ENCODE measurements at places on chromosomes 1 and 21.

DNA sequence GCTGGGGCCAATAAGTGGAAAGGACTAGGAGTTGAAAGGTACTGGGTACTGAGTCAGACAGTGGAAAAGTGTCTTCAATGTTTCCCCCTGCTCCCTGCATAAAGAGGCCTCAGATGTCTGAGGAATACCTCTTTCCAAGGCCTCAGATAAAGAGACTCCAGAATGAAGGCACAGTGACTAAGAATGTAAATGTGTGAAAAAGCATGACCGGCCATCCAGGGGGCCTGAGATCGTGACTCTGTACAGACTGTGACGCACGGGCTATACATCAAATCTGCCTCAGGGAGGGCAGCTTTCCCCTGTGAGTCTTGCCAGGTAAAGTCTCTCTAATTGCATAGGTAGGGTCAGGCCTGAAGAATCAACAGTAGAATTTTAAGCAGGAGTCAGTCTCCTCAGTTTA lies 1690.5 kb downstream of the KCNT2 start:
- no peak for DNase-seq

DNA sequence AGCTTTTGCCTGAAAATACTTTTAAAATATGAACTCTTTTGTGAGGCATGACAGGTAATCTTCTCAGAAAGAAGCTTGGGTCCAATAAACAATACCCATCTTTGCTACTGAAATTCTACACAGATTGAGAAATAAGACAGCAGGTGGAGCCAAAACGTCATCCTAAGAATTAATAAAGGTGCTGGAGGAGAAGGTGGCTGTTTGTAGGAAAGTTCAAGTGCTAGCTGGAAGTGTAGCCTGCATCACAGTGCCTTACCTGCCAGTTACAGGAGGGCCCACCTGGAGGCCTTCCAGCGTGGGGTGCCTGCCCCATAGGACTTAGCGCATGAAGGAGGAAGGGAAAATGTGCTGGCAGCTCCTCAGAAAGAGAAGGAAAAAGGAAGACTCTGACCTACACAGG lies 93.7 kb downstream of the TTC3 start:
- no peak for DNase-seq

GRCh38 chr1:37755951-37756560 lies 8.9 kb downstream of the EPHA10 start:
- DNase-seq: no peak

GRCh38 chr1:156281281-156281680 lies 1.3 kb downstream of the SMG5 start:
- DNase-seq: peak; percentile 48

GRCh38 chr1:233647073-233647472 lies 33.2 kb downstream of the KCNK1 start:
- peak; percentile 70 for DNase-seq

DNA sequence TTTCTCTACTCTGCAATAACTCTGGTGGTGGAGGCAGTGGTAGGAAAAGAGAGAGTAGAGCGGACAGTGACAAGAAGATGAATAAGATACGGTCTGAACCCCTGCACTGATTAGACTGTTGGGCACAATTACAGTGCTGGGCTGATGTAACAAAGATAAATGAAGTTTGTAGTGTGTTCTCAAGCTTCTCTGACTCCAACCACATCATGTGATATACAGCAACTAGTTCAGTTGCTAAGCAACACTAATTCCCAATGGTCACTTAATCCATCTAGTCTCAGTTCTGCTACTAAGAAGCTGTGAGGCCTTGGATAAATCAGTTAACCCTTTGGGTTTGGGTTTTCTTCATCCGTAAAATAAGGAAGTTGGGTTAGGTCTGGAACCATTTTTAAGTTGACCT lies 17.3 kb downstream of the DDR2 start:
- DNase-seq: no peak

DNA sequence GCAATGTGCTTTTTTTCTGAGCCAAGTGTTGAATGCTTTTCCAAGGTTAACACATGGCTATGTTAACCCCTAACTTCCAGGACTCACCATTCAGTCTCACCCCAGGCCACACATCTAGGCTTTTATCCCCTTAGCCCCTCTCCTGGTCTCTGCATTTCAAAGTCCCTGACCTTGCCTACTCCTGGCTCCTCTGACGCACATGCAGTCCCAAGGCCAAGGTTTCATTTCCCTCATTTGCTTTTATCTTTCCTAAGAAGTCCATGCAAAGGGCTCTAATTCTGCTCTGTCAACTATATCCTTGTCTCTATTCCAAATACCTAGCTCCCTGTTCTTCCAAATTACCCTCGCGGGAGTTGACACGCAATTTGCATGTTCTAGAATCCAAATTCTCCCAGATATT lies 25.4 kb downstream of the SLC30A10 start:
- DNase-seq: no peak

DNA sequence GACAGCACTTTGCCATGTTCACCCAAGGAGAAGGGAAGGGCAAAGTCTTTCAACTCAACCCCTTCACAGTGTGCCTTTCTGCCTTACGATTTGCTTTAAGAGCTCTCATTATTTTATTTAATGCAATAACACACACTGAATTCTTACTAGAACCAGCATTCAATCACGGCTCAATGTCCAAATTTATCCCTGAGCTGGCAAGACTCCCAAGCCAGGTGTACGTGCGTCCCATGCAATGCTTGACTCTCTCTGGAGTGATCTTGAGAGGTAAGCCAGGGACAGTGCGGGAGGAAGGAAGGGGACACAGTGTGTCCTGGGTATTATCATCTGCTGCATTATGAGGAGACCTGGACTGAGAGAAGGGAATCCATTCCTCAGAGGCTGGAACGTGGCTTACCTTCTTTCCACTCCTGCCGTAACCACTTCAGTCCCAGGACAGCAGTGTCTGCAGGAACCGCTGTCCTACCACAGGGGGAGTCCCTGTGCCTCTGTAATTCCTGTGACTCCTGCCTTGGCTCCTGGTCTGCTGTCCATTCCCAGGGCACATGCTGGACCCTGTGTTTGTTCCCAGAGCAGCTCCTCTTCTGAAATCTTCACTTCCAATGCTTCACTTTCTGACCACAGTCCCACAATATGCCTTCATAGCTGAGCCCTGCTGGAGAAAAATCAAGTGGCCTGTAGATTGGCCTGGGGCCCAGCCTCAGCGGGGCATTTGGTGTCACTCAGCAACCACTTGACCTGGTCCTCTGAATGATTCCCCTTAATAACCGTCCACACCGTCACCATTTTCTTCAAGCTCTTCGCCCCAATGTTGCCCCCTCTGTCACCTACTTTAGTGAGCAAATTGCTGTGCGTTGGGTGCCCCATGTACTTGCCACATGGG lies 28.6 kb upstream of the STUM start:
- no peak for DNase-seq

DNA sequence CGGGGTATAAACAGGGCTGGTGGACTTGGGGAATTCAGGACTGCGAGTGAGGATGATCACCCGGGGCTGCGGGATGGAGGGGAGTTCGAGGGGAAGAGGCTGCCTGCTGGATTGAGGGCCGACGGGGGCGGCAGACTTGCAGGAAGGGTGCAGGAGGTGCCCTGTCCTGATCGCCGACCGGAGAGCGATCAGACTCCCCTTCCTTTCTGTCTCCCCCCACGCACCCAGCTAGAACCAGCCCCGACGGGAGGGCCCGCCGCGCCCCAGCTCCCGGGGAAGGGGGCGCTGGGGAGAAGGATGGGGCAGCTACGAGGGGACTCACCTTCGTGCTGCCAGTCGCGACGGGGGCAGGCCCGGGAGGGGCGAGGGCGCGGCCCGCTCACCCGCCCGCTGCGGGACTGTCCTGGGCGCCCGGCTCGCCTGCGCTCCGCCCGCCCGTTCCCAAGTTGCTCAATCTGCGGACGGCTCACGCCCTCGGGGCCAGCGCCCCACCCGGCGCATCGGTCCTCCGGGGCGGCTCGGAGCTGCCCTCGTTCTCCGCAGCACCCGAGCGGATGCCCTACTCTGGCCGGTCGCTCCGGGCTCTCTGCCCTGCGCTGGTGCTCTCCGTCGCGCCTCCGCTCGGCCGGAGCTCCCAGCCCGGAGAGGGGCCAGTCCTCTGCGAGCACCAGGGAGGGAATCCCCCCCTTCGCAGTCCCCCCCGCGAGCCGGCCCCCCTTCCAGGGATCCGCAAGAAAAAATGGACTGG lies at the start of gene RSPO1:
Gene RSPO1, minus strand, starts transcription at position 649 of the 748 bp plus-strand sequence. CDS start 5,231 bp downstream, outside the sequence.
- peak; percentile 8 for DNase-seq

- peak; percentile 46 for DNase-seq
Measured at GRCh38 chr1:166164995-166165660, 1.7 kb downstream of the FAM78B start.
